PC-3 (cell line): ENCODE measurements at places on chromosomes 7 and 10. TPM values are rescaled to one million over a fixed set of nuclear protein-coding genes. Genes with fewer than 3 reads are reported as not detected.

NEBL gene
- 14.7 and 18.8 TPM in 2 replicates for total RNA-seq

DNA sequence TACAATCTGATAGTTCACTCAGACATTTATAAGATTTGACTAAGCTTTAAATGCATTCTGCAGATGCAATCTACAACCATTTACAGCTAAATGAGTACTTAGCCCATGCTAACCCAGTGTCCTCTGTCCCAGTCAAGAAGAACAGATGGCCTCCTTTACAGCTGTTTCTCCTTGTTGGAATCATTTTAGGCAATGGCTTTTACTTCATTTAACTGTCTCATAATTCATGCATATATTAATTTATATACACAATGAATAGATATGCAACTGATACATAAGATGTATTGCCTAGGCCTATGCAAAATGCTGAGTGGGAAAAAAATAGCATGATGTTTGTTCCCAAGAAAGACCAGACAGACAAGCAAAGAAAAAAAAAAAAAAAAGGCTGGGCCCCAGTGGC is 82.2 kb downstream of the TSPAN12 start:
- DNase-seq, result no peak

DNA sequence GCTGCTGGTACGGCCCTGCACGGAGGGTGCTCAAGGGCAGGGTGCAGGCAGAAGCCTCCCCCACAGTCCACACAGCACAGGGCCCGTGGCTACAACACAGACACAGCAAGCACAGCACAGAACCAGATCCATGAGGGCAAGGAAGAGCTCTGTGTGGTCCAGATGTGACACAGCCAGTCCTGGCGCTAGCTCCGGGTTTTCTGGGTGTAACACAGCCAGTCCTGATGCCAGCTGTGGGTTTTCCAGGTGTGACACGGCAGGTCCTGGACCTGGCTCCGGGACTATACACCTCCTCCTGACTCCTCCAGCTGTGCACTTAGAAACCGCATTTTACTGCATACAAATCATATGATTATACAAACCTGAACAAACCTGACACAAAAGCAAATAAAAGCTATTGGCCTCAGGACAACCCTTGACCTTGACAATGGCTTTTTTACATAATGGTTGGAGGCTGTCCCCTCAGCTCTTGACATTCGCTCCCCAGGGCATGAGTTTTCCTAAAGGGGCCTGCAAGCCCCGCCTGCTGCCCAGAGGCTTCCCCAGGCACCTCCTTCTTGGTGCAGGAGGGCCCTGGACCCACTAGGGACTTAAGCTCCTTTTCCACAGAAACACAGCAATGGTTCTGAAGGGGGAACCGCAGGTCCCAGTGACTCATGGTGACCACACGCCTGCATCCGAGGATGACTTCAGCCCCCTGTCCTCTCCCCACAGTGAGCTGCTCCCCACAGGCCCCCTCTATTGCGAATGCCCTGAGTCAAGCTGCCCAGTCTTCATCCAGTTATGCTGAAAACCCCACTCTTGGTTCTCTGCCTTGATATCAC is 209.6 kb downstream of the PTPRN2 start:
- peak; percentile 35 for DNase-seq

GRCh38 chr7:143284591-143285469 is at the start of gene TMEM139:
TSS of gene TMEM139 (plus strand) at chr7:143284958. CDS start at chr7:143285958, 1,000 bp downstream.
- DNase-seq, result peak; percentile 29

GRCh38 chr7:41870461-41871138 is 167.7 kb upstream of the INHBA start:
- DNase-seq, result no peak

TAS2R5 gene
- total RNA-seq, result 0.26 and 1.4 TPM in 2 replicates

DNA sequence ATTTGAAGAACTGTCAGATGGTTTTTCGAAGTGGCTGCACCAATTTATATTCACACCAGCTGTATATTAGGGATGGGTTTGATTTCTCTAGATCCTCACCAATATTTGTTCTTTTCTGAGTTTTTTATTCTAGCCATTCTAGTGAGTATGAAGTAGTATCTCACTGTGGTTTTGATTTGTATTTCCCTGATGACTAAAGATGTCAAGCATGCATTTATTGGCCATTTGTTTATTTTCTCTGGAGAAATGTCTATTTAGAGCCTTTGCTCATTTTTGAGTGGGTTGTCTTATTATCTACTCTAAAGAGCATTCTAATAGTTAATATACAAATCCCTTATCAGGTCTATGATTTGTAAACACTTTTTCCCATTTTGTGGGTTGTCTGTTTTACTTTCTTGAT is 123.9 kb downstream of the PCLO start:
- DNase-seq, result peak; percentile 66

DNA sequence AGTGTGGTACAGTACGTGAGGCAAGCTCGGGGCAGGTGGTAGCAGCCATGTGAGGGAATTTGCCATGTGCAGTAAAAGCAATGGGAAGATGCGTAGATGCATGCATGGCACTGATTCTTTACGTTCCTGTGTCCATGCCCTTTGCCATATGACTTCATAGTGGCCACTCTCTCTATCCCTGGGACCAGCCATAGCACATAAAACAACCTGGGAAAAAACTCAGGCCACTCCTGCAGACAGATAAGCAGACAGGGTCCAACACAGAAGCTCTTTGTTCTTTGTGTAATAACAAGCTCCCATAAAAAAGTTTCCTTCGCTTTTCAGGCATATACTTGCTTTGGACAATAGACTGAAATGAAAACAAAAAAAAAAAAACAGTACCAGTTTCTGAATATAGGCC is 622.4 kb upstream of the POM121L12 start:
- no peak for DNase-seq

TLL2 gene
- 0.18 TPM in 1 of 2 replicates, not detected in the other for total RNA-seq

DNA sequence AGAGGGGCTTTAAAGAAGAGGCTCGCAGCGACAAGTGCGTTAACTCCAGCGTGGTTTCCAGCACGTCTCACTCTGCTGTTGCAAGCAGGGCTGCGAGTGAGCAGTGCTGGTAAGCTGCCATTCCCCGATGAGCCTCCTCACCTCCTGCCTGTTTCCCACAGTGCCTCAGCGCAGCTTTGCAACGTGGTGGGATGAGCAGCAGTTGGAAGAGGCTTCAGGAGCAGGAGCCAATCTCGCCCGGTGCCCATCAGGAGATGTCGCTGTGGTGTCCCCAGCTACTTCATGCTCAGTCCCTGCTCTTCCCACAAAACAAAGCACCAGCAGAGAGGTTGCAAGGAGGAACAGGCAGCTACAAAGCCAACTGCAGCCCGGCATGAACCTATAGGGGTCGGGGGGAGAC is 2.4 kb upstream of the ADARB2 start:
- no peak for DNase-seq

GRCh38 chr10:132166216-132166950 is 20.4 kb upstream of the DPYSL4 start:
- DNase-seq, result no peak

GRCh38 chr7:149616898-149617297 is 119.3 kb upstream of the ZNF746 start:
- no peak for DNase-seq

DNA sequence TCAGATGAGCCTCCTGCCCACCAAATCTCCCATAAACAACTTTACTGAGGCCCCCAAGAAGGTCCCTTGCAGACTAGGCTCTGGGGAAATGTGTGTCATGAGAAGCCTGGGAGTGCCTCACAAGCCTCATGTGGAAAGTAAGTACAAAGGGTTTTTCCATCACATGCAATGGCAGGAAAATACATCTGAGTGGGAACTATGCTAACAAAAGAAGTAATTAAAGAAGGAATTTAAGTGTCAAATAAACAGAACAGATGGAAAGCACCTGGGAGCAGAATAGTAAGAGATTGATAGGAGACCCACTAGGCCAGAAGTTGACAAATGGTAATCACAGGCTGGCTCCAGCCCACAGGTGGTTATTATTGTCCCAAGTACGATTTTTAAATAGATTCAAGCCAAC is 20.5 kb downstream of the GSAP start:
- DNase-seq, result no peak

GRCh38 chr7:82257118-82257695 is 186.4 kb downstream of the CACNA2D1 start:
- no peak for DNase-seq

FAM25C gene
- not detected in 2 replicates for total RNA-seq

KCTD7 gene
- 5.5 and 7.4 TPM in 2 replicates for total RNA-seq

DNA sequence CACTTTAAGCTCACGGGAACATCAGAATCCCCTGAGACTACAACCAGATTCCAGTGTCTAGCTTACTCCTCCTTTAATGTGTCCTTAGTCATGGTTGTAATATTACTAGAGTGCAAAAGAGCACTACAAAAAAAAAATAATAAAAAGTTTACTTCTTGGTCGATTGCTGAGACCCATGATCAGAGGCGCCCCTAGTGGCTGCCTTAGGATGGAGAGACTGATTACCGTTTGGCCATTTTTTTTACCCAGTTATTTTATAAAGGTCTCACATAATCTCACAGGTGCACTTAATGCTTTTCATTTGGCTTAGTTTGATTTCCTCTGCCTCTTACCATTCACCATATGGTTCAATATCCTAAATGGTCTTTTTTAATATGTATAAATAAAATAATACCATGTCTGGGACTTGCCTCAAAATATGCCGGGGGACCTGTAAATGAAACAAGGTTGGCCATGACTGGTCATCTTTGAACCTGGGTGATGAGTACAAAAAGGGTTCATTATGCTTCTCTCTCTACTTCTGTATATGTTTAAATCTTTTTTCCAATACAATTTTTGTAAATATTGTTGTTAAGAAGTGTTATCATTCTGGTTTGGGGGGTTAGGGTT is 331.5 kb upstream of the NFE2L3 start:
- peak; percentile 42 for DNase-seq

DNA sequence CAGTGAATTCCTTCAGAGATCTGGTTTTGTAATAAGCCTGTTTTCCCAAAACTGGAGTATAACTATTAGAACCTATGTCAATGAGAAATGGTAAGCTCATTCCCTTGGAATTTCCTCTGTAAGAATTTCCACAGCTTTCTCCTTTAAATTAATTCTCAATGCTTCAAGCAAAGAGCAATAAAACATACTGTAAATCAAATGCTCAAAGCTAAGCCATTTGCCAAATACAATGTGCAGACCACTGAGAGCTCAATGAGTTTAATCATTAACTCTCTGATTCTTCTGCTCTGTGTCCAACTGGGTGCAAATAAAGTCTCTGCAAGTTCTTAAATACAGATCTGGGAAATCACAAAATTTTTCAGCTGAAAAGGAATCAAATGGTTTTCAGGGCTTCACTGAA is 227.6 kb upstream of the IMMP2L start:
- no peak for DNase-seq
